Caki2 (cell line): ENCODE measurements at places on chromosomes 16 and 17.
A peak's percentile ranks its signal among the peaks of the same experiment; 100 is the strongest.

- DNase-seq = peak; percentile 55
Observed at GRCh38 chr17:1365445-1366039, 34.5 kb downstream of the YWHAE start.

DNA sequence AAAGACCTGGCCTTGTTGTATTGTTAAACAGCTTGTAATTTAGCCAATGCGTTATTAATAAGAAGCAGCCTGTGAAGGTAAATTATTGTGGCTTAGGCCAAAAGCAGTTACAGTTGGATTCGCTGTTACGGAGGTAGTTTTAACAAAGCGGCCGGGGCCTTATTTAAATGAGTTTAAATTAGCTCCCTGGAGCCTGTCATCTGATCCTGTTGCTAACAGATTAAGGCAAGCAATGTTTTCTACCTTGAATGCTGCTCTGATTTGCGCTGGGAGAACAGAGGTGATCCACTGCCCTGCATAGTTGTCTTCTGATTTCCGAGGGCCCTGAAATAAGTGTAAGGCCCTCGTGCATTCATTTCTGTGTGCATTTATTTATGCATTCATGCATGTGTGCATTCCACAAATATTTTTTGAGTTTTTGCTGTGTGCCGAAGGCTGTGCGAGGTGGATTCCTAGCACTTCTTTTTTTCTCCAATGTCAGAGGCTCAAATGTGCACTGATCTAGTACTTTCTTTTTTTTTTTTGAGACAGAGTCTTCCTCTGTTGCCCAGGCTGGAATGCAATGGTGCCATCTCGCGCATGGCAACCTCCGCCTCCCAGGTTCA lies 10.9 kb downstream of the SEC14L5 start:
- DNase-seq = no peak

DNA sequence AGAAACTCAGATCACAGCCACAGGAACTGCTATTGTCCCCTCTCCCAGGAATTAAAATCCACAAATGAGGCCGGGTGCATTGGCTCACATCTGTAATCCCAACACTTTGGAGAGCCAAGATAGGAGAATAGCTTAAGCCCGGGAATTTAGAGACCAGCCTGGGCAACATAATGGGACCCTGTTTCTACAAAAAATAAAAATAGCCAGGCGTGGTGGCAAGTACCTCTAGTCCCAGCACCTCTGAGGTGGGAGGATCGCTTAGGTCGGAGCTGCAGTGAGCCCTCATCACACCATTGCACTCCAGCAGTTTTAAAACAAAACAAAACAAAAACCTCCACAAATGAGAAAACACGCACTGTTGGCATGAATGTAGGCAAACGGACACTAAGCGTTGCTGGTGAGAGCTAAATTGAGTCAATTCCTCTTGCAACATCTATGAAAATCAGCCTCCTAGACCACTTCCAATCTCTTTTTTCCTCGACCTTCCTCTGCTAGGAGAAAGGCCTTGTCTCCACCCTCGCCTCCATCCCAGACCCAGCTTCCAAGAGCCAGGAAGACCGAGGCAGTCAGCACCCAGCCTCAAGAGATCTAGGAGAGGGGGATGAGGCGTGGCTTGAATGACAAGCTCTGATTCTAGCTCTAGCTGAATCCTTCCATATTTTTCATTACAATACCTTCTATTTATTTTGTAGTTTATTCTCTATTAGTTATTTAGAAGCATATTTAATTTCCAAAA lies 14.8 kb downstream of the TLE7 start:
- DNase-seq = no peak

DNA sequence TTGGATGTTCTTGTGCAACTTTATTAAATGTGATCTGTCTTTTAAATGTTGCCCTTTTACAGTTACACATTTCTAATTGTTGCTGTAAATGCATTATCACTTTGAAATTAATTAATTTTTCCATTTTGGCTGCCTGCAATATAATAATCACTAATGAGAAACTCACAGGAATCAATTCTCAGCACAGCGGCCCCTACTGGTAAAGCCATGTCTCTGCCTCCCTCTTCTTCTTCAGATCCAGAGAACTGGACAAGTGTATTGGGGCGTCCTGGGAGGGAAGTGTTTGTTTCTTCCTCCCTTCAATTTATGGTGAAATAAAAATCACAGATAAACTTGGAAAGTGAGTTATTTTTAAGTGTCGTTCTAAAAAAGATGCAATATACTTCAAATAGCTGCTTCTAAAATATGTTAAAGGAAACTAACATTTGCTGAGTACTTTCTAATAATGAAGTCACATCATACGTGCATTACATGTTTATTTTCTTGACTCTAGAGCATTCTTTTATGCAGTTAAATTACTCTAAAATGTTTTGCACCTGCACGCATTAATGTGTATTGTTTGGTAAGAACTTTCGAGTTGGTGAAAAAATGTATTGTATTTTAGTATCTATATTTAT lies 338.0 kb downstream of the WWOX start:
- no peak for DNase-seq

GRCh38 chr16:50151756-50152155 lies 1.4 kb upstream of the TENT4B start:
- DNase-seq = no peak

- DNase-seq = no peak
Observed at GRCh38 chr16:56637814-56638750, at the start of gene MT1A. MT1A (plus strand) TSS chr16:56638666; CDS start chr16:56638739, 73 bp downstream.

- peak; percentile 78 for DNase-seq
Observed at GRCh38 chr17:50055055-50055425, 870 bp upstream of the ITGA3 start.

DNA sequence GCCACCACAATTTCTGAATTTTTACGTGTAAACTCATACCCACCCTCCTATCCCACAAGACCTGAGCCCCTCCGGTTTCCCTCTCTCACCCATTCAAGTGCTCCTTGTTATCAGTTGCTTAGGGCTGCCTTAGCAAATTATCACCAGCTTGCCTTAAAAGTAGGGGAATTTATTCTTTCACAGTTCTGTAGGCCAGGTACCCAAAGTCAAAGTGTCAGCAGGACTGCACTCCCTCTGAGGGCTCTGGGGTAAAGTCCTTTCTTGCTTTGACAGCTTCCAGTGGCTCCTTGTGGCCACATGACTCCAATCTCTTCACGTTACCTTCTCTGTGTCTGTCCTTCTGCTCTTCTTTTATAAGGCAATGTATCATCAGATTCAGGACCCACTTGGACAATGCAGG lies 7.9 kb upstream of the TMEM220 start:
- no peak for DNase-seq

- DNase-seq = no peak
Observed at GRCh38 chr17:9123594-9124553, 102.6 kb downstream of the NTN1 start.

- peak; percentile 83 for DNase-seq
Observed at GRCh38 chr16:56606071-56606475, 2.3 kb upstream of the MT2A start.

DNA sequence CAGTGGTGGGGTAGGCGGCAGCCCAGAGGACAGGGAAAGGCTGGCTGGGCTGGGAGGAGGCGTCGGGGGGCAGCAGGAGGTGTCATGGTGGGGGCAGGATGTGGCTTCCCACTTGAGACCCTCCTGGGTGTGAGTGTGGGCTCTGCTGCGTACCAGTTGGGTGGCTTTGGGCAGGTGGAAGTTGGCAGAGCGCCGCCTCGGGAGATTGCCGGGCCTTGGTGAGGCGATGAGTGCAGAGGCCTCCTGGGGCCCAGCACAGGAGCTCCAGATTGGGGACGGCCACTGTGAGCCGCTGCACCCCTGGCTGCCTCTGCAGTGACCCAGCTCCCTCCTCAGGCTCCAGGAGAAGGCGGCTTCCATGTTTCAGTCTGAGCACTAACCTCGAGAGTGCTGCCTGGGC lies 13.8 kb downstream of the GPT2 start:
- no peak for DNase-seq

- DNase-seq = no peak
Observed at GRCh38 chr17:77838748-77839697, 119.5 kb upstream of the TNRC6C start.

- DNase-seq = no peak
Observed at GRCh38 chr16:78890373-78890895, 710.1 kb downstream of the MAF start.

DNA sequence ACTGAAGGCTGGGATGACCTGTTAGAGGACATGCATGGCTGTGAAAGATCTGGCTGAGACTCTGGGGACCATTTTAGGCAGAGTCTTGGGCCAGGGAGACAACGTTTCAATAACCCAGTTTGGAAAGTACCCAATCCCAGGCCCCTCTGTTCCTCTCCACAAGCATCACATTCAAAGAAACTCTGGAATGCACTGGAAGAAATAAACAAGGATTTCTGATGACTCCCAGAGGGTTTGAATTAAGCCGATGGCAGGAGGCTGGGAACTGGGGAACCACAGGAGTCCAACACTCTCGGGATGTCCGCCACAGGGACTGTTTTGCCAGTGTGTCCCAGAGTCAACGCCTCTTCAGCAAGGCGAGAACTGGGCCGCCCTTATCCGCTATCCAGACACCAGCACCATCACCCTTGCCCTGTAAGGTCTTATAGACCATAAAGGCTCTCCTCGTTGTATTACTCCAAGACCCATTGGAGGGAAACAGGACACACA lies 3.3 kb downstream of the PMP22 start:
- DNase-seq = no peak

GRCh38 chr16:87420026-87421002 lies 28.2 kb downstream of the MAP1LC3B start:
- DNase-seq = no peak

- DNase-seq = no peak
Observed at GRCh38 chr16:80198311-80199299, 342.2 kb upstream of the DYNLRB2 start.

DNA sequence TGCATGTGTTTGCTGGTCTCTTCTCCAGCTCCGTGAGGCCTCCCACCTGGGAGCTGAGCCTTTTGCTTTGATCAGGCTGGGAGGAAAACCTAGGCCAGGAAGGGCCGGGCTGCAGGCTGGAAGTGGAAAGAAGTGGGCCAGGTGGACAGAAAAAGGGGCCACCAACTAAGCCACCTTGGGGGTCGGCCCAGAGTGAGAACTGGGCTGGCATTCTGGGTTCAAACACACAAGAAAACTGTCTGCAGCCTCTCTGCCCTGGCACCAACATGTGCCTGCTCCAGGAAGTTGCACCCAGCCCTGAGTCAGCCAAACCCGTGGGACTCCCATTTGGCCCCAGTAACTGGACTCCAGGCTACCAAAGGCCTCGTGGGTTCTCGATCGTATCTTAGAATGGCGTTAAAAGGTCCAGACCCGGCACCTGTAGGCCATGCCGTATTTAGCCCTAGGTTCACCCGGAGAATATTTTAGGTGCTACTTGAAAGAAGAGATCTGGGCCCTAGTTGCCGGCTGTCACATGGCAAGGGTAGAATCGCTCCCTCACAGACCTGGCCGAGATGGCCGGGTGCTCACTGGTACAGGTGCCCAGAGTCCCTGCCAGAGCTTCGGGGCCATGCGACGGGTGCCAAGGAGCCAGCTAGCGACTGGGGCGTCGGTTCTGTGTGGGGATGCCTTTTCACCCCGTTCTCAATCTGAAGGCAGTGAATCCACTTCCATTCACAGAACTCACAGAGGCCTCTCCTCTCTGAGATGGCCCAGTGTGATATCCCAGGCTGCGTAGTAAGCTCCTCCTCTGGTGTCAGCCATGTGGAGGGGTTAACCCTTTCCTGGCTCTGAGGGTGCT lies 236.6 kb downstream of the MRTFB start:
- peak; percentile 46 for DNase-seq

- DNase-seq = no peak
Observed at GRCh38 chr17:41026715-41027471, at the start of gene KRTAP1-5. KRTAP1-5 (minus strand) TSS chr17:41027208; CDS start chr17:41027155, 53 bp downstream.

GRCh38 chr16:85025781-85026653 lies 1.6 kb upstream of the KIAA0513 start:
- no peak for DNase-seq

DNA sequence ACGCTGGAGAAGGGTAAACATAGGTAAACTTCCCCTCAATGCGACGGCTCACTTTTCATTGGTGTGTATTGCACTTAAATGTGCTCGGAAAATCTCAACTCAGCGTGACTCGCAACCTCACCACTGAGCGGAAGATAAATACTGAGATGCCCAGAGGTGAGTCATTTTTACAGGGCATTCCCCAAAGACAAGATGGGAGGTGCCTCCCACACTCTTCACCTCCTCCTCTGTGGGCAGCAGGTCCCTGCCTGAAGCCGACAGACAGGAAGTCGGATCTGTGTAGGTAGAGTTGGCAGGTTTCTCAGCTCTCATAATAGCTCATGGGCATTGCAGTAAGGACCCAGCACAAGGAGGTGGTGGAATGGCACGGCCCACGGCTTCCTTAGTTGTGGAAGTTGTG lies 274.6 kb upstream of the HSBP1 start:
- peak; percentile 91 for DNase-seq

DNA sequence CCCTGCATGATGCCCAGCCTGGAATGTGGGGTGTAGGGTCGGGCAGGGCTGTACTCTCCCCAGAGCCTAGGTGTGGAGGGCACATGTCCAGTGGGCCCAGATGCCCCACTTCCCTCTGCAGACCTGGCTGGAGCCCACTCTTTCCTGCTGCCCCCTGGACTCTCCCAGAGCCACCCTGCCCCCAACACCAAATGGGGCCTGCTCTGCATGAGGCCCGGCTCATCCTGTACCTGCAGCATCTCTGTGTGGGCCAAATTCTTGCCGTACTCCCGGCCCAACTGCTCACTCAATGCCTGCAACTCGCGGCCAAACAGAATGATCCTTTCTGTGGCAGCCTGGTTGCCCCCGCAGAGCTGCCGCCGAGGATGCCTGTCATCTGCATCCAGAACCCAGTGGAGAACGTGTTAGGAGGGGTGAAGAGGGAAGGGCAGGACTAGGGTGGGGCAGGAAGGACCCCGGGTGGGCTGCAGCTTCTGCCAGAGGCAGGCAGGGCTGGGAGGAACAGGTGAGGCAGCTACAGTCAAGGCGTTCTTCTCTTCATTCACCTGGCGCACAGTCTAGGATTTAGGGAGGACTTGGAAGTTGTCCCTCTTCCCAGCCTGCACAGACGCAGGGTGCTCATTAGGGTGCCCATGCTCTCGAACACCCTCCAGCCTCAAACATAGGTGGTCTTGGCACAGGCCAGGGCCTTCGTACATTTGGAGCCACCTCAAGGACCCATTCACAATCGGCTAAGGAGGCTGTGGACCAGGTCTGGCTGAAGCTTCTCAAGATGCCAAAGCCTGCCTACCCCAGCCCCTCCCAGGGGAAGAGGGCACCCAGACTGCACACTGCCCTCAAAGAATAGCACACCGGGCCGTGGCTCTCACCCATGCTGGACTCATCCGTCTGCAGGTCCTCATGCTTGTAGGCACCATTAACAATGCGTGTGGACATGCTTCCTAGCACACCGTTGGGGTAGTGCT lies 8.7 kb upstream of the GFOD2 start:
- DNase-seq = no peak

- DNase-seq = no peak
Observed at GRCh38 chr17:83104577-83105505, 25.4 kb downstream of the METRNL start.

DNA sequence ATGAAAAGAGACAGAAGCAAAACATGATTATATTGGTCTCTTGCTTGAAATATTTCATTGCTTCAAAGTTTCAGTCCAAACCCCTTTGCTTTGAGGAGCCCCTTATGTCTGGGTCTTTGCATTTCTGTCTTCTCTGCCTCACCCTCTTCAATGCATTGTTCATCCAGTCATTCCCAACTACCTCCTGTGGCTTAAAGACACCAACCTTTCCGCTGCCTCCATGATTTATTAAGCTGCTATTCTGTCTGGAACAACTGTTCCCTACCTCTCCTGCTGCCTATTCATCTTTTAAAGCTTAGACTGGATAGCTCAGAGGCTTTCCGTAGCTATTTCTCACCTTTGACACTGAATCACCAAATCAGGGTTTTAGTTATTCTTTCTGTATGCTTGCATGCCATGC lies 2.3 kb downstream of the KRTAP3-2 start:
- no peak for DNase-seq

- peak; percentile 19 for DNase-seq
Observed at GRCh38 chr16:61926766-61927165, 109.5 kb downstream of the CDH8 start.
